ENCODE measurements at places on chromosomes 16 and 17. TPM values are rescaled to one million over a fixed set of nuclear protein-coding genes. Genes with fewer than 3 reads are reported as not detected.

GRCh38 chr16:88773812-88774291 is 11.2 kb downstream of the PIEZO1 start:
- DNase-seq = no peak

GRCh38 chr16:66549284-66550131 is at the start of gene TK2:
Gene TK2 (minus strand): TSS chr16:66550122. CDS start chr16:66550061, 61 bp downstream.
- peak; percentile 82 for DNase-seq

- no peak for DNase-seq
These were observed 1.1 kb upstream of the CHRNB1 start for GRCh38 chr17:7443499-7444485.

GRCh38 chr17:42313773-42314566 is 25.7 kb downstream of the STAT5A start:
- no peak for DNase-seq

The ATAD5 gene
- 5.8 TPM for total RNA-seq

The CTRB2 gene
- total RNA-seq = not detected

The TLCD1 gene
- total RNA-seq = 18.6 TPM
